Neural progenitor cell (in vitro differentiated cells): ENCODE measurements at places on chromosomes 2 and 18.

- DNase-seq, result no peak
These were observed 34.7 kb downstream of the WDR33 start for GRCh38 chr2:127776122-127776780.

DNA sequence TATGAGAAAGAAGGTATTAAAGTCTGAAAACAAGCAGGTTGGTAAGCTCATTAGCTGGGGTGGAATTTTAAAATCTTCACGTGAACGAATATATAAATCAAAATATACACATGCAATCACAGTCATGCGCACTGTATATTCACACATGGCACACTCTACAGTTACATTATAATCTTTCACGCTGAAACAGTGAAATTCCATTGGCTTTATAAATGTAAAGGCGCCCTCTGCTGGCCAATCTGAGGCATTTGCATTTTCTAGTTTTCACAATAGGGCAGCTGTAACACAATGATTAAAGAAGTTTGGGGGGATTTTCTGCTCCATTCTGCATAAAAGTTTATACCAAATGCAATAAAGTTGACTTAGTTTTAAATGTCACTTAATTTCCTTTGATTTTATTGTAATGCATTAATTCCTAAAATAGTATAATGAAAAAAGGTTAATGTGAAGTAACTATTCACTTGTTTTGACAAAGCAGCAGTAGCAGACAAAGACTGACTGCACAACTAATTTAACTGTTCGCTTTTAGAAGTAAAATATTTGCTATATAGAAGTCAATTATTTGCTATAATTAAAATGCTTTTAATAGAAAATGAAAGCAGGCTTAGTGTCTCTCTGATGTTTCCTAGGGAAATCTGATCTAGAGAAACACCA, 17.2 kb downstream of the IFIH1 start:
- DNase-seq, result peak; percentile 74

DNA sequence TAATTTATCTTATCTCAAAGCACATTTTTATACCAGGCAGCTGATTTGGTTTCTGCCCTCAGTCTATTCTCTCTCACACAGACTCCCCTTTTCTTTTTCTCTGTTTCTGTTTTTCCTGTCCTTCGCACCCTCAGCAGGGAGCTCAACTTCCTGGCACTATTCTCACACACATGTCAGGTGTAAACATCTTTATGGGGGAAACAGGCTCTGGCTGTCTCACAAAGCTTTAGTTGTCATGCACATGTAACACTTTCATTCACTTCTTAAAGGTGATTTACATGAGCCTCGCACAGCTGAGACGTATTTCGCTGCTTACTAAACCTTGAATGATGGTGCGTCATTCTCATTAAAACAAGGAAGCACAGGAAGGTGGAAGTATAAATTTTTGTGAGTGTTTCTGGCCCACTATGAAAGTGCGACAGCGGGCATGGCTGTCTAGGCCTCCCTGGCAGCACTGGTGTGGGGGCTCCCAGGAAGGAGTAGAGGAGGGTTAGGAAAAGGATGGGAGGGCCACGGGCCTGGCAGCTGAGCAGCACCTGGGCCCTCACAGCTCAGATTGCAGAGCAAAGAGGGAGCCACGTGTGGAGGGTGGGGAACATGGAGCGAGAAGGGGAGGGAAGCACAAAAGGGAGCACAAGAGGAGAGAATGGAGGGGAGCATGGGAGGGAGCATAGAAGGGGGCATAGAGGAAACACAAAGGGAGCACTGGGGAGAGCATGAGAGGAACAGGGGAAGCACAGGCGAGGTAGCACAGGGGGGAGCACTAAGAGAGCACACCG, 46.2 kb upstream of the SNTG2 start:
- no peak for DNase-seq

DNA sequence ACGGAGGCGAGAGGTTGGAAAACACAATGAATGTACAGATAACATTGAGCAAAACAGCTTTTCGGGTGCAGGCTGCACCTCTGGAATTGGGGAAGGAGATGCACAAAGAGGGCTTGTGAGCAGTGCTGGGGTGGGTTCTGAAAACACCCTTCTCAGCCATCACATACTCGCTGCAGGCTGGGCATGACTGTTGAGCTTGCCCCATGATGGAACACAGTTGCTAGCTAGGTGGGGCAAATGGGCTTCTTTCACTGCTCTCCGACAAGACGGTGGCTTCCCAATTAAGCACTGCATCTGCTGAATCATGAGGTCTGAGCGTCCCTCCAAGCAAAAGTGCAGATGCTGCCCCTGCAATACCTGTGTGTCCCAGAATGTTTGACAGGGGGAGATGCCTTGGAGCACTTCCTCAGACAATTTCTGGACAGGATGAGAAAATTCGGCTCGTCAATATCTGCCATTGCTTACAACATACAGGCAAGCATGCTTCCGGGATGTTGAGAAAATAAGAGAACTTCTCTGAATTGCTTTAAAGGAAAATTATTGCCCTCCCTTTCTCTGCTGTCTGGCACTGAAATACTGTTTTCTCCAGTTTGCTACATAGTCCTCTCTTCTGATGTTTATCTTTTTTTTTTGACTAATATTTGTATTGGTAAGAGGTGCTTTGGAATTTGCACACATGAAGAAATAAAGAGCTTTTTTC, 77.3 kb upstream of the SH3BP4 start:
- DNase-seq, result no peak

GRCh38 chr2:108924580-108925251, 64.3 kb downstream of the EDAR start:
- DNase-seq, result no peak

DNA sequence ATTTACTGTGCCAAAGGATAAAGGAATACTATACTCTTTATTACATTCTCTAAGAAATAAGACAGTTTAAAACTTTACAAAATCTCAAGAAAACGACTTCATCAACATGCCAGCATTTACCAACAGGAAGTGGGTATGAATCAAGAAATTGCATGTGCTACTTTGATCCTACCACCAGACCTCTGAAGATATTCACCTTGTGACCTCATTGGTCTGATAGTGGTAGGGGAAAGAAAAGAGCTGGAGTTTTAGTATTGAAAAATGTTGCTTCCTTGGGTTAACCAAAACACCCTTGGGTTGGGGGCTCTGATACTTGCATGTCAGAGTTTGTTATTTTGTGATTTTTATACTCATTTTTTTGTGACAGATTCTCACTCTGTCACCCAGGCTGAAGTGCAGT, 84.1 kb upstream of the LPIN2 start:
- DNase-seq, result no peak

DNA sequence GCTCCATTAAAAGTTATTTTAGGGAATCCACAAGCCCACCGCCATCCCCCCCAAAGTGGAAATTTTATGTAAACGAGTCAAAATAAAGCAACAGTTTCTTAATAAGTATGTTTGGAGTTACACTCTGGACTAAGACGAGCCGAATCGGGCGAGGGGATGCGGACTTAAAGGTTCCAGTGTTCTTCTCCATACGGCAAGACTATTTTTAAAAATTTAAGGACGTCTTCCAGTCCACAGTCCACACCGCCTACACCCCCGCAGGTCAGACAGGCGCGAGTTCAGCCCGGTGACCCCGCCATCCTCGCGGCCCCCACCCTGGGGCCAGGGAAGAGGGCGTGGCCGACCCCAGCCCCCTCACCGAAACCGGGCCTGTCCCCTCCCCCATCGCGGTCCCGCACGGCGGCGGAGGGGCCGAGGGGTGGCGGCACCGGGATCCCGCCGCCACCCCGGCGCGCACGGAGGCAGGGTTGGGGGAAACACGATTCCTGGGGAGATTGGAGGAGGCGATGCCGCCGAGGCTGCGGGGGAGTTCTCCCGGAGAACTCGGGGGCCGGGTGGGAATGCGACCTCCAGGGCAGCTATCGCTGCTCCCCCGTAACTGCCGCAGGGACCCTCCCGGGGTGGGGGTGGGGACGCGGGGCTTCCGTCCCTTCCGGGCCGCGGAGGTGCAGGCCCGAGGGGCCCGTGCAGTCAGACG, 24.5 kb upstream of the SMAD7 start:
- peak; percentile 50 for DNase-seq

- DNase-seq, result no peak
These were observed 8.0 kb upstream of the CYP27C1 start for GRCh38 chr2:127228102-127228501.

- peak; percentile 8 for DNase-seq
These were observed 41.1 kb downstream of the ACVR1C start for GRCh38 chr2:157587576-157587975.

DNA sequence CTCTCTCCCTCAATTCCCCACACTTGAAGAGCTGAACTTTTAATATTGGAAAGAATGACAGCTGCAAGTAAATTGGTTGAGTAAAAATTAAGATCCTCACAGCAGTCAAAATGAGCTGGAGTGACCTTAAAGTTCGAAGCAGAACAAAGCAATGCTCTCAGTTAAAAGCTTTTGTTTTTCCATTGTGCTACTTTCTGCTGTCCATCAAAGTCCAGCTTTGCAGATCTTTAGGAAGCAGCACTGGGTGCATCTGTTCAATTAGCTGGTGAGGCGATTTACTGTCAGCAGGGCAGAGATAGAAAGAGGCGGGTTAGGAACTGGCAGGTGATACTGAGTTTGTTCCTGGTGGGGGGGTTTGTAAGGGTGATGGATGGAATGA, 834.8 kb downstream of the CPS1 start:
- DNase-seq, result peak; percentile 67

DNA sequence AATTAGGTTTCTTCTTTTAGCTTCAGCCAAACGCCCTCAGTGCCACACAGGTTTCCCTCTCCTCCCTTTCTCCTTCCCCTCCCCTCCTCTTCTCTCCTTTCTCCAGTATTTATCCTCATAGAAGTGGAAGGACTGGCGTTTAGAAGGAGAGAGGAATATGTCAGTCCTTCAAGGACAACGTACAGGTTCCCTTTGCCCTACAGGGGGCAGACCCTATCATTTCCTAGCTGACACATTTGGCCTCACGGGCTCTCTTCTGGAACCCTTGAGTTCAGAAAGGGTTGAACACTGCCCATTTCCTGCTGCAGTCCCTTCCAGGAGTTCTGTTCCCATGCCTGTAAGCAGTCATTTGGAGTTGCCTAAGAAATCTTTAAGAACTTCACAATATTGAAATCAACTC, 46.1 kb downstream of the CDCA7 start:
- DNase-seq, result peak; percentile 34

GRCh38 chr2:43605079-43605655, 9.3 kb upstream of the THADA start:
- DNase-seq, result peak; percentile 69

GRCh38 chr2:109337221-109337620, 208.2 kb downstream of the SH3RF3 start:
- DNase-seq, result no peak

- peak; percentile 18 for DNase-seq
These were observed 95.0 kb upstream of the LDAH start for GRCh38 chr2:20917719-20918572.

DNA sequence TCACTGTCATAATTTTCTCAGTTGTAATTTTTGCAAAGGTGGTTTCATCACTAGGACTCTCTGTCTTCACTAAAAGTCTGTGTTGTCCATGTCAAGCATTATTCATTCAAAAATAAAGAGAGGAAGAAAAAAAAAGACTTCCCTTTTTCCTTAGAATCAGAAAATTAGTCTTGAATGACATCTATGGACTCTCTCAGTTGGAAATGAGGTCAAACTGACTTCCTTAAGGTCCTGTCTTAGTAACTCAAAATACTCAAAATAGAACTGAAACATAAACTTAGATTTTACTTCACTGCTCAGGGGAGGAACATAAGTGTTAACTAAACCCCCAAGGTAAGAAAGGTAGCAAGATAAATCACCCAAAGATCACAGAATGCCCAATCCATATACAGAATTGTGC, 2.2 kb upstream of the ZNF407 start:
- DNase-seq, result no peak

GRCh38 chr18:50320719-50321118, 33.2 kb upstream of the CXXC1 start:
- no peak for DNase-seq

- no peak for DNase-seq
These were observed 335.3 kb downstream of the MYCN start for GRCh38 chr2:16275661-16276060.

DNA sequence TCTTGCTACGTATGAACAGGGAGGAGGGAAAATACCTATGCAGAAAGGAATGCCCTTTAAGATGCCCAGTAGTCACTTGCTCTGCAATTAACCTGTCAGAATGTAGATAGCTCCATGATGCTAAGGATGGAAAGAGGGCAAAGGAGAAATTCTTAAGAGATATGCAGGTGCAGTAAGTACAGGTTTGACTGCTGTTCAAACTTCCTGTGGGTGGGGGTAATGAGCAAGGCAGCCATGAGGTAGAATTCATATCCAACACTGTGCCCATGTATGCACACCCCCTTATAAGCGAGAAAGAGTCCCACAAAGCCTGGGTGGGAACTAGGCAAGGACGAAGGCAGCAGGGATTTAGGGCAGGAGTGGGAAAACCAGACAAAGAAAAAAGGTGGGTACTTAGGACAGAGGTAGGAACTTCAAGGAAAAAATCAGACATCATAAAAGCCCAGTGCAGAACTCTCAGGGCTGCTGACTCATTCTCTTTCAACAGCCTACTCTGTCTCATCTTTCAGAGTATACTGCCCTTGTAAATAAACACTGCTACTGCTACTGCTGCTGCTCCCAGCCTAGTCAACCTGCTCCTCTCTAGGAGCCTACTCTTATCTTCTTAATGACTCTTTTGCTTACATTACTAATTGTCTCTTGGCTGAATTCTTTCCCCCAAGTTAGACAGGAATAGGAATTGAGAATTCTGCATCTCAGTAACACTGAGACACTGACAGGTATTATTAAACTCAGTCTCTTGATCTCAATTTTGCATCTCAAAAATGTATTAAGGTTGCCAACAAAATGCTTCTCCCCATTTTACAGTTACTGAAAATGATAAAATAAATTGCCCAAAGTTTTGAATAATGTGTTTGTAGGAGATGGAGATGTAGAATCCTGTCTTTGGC, 189.0 kb downstream of the PTH2R start:
- DNase-seq, result no peak

DNA sequence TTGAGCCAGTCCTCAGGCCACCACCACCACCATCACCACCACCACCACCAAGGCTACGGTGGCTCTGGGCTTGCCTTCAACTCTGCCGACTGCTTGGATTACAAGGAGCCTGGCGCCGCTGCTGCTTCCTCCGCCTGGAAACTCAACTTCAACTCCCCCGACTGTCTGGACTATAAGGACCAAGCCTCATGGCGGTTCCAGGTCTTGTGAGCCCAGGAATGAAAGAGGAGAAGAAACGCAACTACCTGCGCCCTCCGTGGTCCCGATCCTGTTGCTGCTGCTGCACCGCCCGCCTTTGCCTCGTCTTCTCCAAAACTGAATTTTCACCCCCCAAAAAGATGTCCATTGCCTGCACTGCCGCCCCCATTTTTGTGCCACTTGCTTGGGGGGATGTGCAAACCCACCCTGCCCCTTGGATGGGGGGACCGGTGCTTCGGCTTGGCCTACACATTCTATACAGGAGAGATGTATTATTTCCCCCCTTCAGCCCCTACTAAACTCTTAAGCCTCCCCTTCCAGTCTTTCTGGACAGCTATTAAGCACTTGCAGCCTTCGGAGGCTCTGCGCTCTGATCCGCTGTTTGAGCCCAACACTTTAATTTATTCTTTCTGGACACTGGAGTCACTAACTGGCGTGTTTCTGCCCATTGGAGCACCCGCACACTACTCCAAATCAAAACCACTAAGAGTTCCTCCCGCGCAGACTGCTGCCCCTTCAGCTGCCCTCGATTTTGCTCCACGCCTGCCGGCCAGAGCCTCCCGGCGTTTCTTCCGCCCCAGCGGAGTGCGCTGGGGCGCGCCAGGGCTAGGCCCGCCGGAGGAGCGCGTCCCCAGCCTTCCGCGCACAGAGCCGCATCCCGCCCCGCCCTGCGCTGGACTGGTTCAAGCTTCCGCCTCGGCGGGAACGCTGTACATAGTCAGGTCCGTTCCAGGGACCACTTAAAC, 5.7 kb downstream of the OTX1 start:
- peak; percentile 90 for DNase-seq
